ENCODE measurements at places on chromosomes 12 and 14.

DNA sequence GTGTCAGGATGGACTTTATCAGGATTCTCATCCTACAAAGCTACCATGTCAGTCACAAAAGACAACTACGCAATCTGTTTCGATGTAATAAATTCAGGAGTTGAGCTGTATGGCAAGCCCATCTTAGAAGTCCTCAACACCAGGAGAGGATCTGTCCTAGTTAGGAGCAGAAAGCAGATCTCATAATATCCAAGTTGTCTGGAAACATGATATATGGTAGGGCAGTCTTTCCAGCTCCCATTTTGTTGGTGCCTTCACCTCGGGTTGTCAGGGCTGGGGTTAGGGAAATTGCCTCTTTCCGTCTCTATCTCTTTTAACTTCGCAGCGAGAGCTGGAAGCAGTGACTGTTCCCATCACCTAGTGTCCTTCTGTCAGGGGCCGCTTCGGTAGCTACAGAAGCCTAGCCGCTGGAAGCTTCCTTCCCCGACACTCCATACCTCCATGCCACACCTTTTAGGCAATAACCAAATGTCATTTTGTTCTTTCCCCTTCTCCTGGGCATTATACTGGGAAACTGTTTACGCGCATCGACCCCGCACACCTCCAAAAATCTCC is 1.4 kb downstream of the NIN start:
- no peak for DNase-seq

- DNase-seq, result no peak
Observed at GRCh38 chr12:10289005-10289754, 18.5 kb upstream of the KLRD1 start.

DNA sequence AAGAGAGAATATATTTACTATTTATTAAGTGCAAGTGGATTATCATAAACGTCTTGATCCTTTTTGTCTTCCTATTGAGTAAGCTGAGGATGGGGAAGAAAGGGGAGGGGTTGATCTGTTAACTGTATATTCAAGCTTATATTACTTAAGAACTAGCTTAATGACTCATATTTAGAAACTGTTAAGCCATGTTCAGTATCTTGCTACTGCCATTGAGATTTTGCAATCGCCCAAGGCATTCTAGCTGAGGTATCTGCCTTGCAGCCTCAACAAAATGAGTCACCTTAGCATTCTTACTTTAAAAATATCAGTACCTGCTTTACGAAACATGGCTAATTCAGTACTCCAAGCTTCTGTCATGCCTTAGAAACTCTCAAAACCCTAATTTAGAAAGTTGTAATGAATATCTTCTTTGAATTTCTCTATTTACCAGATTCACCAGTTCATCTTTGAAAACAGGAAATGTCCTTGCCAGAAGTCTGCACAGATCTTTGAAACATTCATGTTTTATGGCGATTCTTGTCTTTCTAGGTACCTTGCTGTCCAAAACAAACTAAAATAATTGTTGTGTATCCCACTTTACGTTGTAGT is 76.1 kb downstream of the ALG10B start:
- no peak for DNase-seq

- DNase-seq, result no peak
Observed at GRCh38 chr14:40989260-40989659, 617.4 kb upstream of the LRFN5 start.

DNA sequence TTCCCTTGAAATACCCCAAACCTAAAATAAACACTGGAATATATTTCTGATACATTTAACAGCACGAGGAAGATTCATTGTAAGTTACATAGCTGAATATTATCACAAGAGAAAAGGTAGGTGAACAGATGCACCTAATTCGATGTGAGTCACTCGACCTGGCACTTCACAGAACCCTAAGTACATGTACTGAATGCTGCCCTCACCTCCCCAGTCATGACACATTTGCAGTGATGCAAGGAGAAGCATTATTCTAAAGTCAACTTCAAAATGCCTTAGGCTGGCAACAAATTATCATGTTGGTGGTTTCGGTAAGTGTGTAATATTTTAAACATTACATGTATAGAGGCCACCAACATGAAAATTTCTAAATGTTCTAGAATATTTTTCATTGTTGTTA is 35.2 kb upstream of the TMTC2 start:
- no peak for DNase-seq

- no peak for DNase-seq
Observed at GRCh38 chr14:77529963-77530362, 31.3 kb upstream of the ISM2 start.

- DNase-seq, result no peak
Observed at GRCh38 chr14:96514694-96515093, 12.5 kb downstream of the PAPOLA start.

- DNase-seq, result peak; percentile 62
Observed at GRCh38 chr12:52278575-52279421, 4.4 kb downstream of the KRT86 start.

- no peak for DNase-seq
Observed at GRCh38 chr12:116516657-116517056, 42.5 kb upstream of the MAP1LC3B2 start.

All from stimulated activated CD4-positive, alpha-beta T cell treated with anti-CD3 and anti-CD28 coated beads, Interleukin-1b, Interleukin-23, amount 100 ng/mL, for 4 hours (primary cell).